ENCODE measurements at places on chromosomes 11 and 22. TPM values are rescaled to one million over a fixed set of nuclear protein-coding genes. Genes with fewer than 3 reads are reported as not detected.

DNA sequence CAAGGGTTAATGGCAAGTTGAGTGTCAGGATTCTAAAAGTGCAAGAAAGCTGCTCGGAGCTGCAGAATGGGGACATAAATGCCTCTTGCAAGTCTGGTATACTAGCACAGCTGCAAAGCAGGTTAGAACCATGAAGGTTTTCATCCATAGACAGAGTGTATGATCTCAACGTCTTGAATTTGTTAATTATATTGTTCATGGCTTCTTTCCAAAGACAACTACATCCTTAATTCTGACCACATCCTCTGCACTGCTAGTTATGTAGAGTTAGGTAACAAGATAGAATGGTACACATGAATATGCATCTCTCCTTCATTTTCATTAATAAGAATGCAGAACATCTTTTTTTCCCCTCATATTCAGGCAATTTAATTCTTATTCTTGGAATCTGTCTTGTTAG lies 34.2 kb downstream of the EXPH5 start:
- no peaks in the 10 kb centered on the region for H3K27me3 ChIP-seq
- DNase-seq, result no peak
- no peak overlapping the region for H3K4me3 ChIP-seq

The PRSS23 gene
- not detected for total RNA-seq

- peaks cover 7% of the 10 kb centered on the region for H3K27me3 ChIP-seq
- H3K27ac ChIP-seq, result peak overlapping the region; percentile 91
- no peaks in the 10 kb centered on the region for H3K36me3 ChIP-seq
- H3K4me3 ChIP-seq, result peak overlapping the region; percentile 71
- DNase-seq, result peak; percentile 94
These were observed 10.1 kb downstream of the MTFP1 start for GRCh38 chr22:30435674-30436126.

DNA sequence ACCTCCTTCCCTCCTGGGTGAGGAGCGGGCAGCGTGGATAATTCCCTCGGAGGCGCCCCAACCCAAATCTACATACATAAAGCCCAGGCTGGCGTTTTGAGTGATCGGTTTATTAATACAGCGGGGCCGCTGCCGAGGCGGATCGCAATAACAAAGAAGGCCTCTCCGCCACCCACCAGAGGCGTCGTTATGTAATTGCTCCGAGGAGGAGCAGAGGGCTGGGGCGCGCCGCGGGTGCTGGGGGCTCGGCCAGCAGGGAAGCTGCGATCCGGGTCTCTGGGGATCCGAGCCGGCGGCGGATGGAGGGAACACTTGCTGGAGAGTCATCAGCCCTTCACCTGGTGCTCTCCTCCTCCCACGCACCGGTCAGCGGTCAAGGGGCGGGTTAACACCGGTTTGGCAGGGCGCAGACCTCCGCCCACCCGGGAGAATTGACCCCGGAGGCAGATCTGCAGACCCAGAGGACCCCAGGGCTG lies 6.4 kb upstream of the TP53I11 start:
- no peaks in the 10 kb centered on the region for H3K4me1 ChIP-seq
- H3K27ac ChIP-seq, result no peak overlapping the region
- no peak for DNase-seq
- H3K4me3 ChIP-seq, result no peak overlapping the region

The FGF4 gene
- not detected for total RNA-seq

The PPARA gene
- total RNA-seq, result 21.3 TPM

GRCh38 chr11:68584097-68584496 lies 100.2 kb upstream of the GAL start:
- no peaks in the 10 kb centered on the region for H3K27me3 ChIP-seq
- no peaks in the 10 kb centered on the region for H3K4me1 ChIP-seq
- H3K4me3 ChIP-seq, result no peak overlapping the region
- peaks cover 46% of the 10 kb centered on the region for H3K36me3 ChIP-seq
- DNase-seq, result peak; percentile 35
- H3K27ac ChIP-seq, result no peak overlapping the region

DNA sequence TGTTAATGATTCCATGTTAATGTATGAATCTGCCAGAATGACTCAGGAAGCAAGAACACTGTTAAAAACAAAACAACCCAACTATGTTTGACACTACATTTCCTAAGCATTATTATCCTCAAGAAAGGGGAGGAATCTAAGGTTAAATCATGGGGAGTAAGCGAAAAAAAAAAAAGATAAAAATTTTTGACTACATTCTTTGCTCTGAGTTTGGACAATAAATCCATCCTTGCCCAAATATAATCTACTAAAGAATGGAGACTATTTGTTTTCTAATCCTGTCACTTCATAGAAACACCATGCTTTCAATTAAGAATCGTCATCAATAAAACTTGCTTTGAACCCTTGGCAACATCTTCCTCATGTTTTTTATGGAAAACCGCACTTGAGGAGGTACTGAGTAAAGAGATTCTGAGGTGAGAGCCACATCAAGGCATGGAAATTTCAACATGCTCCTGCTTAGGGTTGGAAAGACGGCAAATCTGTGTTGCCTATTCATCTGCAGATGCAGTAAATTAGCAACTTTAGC lies 9.7 kb downstream of the MAML2 start:
- peaks cover 90% of the 10 kb centered on the region for H3K4me1 ChIP-seq
- peaks cover 3% of the 10 kb centered on the region for H3K36me3 ChIP-seq
- DNase-seq, result no peak
- no peak overlapping the region for H3K27ac ChIP-seq
- no peak overlapping the region for H3K4me3 ChIP-seq
- no peaks in the 10 kb centered on the region for H3K27me3 ChIP-seq

The SEC14L2 gene
- total RNA-seq, result 6.0 TPM
